ENCODE measurements at places on chromosomes 5 and 9.
A peak's percentile ranks its signal among the peaks of the same experiment; 100 is the strongest.

DNA sequence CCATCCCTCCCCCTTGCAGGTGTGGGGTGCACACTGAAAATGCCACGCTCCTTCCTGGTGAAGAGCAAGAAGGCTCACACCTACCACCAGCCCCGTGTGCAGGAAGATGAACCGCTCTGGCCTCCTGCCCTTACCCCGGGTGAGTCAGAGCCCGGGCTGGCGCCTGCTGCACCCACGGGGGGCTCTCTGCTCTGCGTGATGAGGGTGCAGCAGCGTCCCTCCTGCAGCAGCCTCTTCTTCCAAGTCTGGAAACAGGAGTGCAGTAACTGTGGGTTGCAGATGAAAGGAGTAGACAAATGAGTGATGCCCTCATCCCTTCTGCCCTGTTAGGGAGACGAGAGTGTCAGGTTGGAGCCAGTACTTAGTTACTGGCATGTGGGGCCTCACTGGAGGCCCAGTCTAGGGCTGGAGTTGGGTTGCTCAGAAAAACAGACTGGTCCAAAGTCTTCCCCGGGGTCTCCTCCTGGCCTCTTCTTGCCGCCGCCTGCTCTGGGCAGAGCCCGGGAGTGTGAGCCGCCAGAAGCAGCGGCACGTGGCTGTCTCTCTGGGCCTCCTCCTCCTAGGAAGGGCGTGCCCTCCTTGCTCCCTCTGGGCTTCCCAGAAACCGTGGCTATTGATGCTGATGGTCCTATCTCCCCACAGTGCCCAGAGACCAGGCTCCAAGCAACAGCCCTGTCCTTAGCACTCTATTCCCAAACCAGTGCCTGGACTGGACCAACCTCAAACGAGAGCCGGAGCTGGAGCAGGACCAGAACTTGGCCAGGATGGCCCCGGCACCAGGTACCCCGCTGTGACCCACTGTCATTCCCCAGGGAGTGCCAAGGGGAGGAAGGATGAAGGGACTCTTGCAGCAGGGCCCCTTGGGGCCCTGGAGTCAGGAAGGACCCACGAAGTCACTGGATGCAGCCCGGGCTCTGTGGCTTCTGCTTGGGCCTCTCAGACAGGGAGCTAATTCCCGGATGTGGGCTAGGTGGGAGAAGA lies 8.4 kb downstream of the GFI1B start:
- no peak for DNase-seq

GRCh38 chr5:164202338-164202737 lies 696.9 kb downstream of the MAT2B start:
- peak; percentile 58 for DNase-seq

DNA sequence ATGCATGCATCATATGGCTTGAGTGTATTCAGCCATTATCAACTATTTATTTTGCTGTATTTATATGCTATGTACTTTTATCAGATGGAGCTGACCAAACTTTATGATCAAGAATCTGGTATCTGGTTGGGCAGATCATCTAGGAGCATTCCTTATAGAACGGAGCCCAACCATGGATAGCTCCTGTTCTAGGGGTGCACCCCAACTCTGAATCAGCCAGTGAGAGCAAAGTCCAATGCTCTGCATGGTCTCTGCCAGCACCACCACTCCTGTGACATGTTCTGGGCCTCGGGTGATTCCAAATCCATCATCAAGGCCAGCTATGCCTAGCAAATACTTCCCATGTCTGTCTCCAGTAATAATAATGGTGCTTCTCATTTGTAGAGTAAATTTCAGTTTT lies 517.5 kb downstream of the AGTPBP1 start:
- no peak for DNase-seq

DNA sequence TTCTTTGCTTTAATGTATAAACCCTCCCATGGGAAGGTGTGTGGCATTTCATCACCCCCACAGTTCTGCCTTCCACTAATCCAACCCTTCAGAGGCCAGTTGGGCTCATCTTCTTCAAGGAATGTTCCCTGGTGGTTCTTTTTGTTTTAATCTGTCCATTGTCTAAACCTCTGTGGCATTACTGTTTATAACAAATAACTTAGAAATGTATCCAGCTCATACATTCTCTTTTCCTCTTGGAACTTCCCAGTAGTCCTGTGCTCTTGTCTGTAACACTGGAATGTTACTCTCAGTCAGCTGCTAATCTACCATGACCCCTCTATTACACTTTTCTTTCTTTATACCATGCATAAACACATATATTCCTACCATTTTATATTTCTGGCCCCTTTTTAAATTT lies 213.5 kb upstream of the TARS1 start:
- DNase-seq = no peak

DNA sequence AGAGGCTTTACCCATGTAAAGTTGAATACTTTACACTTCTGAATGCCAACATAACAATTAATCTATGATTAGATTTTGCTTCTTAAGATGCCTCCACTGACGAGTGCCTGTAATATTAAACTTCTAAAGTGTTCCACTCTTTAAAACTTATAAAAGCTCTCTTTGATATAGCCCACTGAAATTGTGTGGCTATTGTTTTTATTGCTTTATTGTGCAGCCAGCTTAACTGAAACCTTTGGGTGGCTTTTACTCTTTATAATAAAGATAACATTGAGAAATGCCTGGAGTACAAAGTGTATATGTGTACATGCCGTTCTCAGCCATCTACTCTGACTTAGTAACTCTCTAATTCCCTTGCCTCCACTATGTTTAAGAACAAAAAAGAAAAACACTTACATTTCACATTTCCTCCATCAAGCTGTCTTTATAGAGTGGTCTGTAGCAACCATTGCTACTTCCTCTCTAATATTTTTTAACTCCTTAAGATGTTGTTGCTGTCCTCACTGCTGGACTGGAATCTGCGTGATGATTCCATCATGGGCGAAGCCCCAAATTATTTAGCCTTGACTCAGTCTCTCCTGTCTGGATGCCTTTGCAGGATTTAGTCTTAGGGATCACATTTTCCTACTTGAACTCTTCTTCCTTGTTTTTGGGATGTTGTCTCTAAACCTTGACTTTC lies 9.1 kb downstream of the PIK3R1 start:
- no peak for DNase-seq

DNA sequence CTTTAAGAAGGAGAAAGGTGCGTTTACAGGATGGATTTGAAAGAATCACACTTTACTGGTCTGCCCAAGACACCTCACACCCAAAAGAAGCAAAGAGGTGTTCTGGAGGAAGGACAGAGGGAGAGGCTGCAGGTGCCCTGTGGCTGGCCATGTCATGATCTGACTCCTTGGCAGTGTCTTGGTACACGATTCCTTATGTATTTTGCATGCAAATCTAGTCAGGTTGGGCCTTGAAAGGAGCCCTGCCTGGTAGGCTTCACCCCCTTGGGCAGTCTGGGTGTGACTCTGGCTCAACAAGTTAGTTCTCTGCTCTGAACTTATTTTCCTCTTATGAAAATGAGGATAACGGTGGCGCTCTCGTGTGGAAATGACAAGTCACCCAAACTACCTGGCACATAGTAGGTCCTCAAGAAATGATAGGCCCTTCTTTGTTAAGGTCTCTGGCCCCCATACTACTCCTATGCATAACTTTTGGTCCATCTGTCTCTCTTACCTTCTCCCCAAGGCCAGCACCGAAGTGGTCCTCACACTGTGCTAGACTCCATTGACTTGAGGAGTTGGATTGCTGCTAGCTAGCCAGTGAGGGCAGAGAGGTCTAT lies 212.5 kb downstream of the SEMA6A start:
- DNase-seq = no peak

GRCh38 chr5:2569176-2569575 lies 182.3 kb downstream of the IRX2 start:
- no peak for DNase-seq

- no peak for DNase-seq
These were observed 304.2 kb downstream of the ENC1 start for GRCh38 chr5:74336297-74336696.

DNA sequence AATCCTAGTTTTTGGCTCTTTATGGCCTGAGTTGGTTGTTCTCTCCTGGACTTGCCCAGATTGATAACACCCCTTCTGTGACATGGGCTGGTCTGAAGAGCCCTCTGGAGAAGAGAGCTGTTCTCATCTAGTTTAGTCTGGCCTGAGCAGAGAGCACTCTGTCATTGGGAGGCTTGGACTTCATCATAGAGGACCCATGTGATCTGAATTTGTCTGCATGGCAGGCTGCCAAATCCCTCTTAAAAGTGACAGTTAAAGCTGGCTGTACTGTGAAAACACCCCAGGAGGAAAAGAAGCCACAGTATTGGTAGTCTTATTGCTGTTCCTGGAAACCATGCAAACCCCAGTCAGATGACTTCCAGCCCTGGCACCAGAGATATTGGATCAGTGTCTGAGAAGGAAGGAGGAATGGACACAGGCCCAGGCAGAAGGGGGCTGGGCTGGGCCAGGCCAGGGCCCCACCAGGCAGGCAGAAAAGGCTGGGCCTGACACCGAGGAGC lies 3.7 kb upstream of the WDR31 start:
- no peak for DNase-seq

DNA sequence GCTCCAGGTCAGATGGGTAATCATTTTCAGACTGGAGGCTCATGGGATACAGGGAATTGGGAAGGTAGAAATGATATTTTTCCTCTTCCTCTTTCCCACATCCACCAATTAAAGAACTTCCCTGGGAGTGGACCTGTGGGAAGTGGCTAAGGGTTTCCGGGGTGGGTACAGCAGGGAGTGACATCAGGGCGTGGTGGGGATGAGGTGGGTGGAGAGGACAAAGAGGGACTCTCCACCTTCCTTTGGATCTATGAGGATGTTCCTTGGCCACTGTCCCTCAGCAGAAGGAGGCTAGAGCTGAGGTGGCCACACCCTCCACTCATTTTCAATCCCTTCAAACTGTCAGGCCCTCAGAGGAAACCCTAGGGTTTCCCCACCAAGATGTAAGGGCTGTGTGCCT lies 54.7 kb downstream of the IRF1 start:
- no peak for DNase-seq

Measured in fibroblast of skin of left biceps (primary cell).